ENCODE measurements at places on chromosomes 7 and 10. TPM values are rescaled to one million over a fixed set of nuclear protein-coding genes. Genes with fewer than 3 reads are reported as not detected.

SEMA4G gene
- total RNA-seq = 3.5 TPM

ABI1 gene
- total RNA-seq = 43.3 TPM

NEUROG3 gene
- 2.8 TPM for total RNA-seq

EN2 gene
- total RNA-seq = not detected

INHBA gene
- 44.8 TPM for total RNA-seq

HOGA1 gene
- 7.0 TPM for total RNA-seq

LRRC61 gene
- total RNA-seq = 4.6 TPM

CLDN12 gene
- 24.1 TPM for total RNA-seq

CCDC3 gene
- 127 TPM for total RNA-seq

PRR15 gene
- 6.0 TPM for total RNA-seq

SPDYE16 gene
- 0.28 TPM for total RNA-seq

TMEM229A gene
- total RNA-seq = not detected

CHN2 gene
- total RNA-seq = 44.7 TPM

NOC3L gene
- 22.5 TPM for total RNA-seq

SEMA3A gene
- 1.1 TPM for total RNA-seq

GIMAP8 gene
- total RNA-seq = 5.8 TPM

Data from thoracic aorta (tissue), 2 donors.